Fibroblast of skin of right biceps (primary cell): ENCODE measurements at places on chromosomes 11 and 22.

GRCh38 chr22:31639436-31640039, 22.5 kb downstream of the PISD start:
- DNase-seq: no peak

GRCh38 chr11:112722876-112723275, 238.3 kb upstream of the NCAM1 start:
- no peak for DNase-seq

- DNase-seq: peak; percentile 32
Observed at GRCh38 chr11:41612415-41612814, 153.0 kb upstream of the LRRC4C start.

DNA sequence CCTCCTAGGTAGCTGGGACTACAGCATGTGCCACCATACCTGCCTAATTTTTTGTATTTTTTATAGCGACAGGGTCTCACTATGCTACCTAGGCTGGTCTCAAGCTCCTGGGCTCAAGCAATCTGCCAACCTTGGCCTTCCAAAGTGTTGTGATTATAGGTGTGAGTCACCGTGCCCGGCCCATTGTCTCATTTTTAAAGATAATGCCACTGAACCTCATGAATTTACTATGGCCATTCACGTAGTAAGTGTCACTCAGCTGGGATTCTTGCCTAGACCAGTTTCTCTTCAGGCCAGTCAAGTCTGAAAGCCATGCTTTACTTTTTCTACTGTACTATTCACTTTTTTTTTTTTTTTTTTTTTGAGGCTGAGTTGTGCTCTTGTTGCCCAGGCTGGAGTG, 22.4 kb downstream of the DEPDC5 start:
- no peak for DNase-seq

- DNase-seq: no peak
Observed at GRCh38 chr11:107707215-107707671, 4.6 kb downstream of the SLN start.

GRCh38 chr22:37126882-37127281, 17.4 kb upstream of the TMPRSS6 start:
- DNase-seq: no peak

GRCh38 chr22:36323182-36323854, 64.4 kb downstream of the MYH9 start:
- DNase-seq: peak; percentile 50

- DNase-seq: no peak
Observed at GRCh38 chr11:12288931-12289666, 88.3 kb upstream of the PARVA start.

GRCh38 chr11:26734691-26735090, 12.8 kb upstream of the SLC5A12 start:
- no peak for DNase-seq

DNA sequence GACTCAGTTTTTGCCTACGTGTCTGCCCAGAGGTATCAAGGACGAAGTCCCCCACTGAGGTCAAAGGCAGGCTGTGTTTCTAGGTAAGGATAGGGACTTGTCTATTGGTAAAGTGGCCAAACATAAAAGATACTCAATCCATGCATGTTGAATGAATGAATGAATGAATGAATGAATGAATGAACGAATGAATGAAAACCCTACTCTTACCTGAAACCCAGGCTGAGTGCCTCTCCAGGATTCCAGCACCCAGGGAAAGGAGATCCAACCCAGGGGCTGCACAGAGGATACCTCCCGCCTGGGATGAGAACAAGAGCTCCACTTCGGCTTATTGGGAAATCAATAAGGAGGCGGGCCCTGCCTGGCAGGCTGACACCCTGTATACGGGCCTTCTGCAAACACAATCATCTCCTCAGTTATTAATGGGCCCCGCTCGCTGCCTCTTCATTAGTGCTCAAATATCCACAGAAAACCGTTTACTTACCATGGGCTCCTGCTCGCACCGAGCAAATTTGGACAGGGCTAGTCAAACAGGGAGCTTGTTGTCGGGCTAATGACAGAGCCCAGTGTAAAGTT, 177.4 kb downstream of the BUD13 start:
- no peak for DNase-seq

GRCh38 chr11:26930518-26931247, 63.2 kb upstream of the FIBIN start:
- DNase-seq: peak; percentile 77
